ENCODE measurements at places on chromosomes 13 and 19.

- no peak for DNase-seq
Observed at GRCh38 chr19:45772130-45772840, 3.2 kb upstream of the SIX5 start.

- peak; percentile 79 for DNase-seq
Observed at GRCh38 chr19:48874303-48875135, 2.3 kb downstream of the PPP1R15A start.

DNA sequence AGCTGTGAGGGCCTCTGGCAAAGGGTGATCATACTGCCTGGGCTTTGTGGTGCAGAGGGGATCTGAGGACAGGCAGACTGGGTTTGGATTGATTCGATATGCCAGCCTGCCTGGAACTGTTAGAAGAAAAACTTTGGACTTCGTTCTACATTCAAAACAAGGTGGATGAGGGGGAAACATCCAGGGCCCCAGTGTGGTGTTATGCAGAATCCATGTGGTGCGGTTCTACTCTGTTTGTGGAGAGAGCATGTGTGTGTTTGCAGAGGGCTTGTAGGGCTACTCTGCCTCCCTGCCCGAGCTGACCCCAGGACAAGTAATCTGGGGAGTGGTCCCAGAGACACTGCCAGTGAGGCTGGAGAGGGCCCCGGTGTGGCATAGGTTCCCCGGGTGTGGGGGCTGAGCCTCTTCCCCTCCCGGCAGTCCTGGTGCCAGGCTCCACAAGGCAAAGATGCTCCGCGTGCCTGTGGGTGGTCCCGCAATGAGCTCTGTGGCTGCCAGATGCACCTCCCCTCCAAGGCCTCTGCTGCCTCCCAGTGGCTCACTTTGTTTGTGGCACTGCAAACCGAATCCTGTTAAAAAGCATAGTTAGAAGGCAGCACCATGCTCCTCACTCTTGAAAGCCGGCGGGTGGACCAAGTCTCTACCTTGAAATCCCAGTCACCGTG, 22.3 kb upstream of the TFDP1 start:
- peak; percentile 68 for DNase-seq

DNA sequence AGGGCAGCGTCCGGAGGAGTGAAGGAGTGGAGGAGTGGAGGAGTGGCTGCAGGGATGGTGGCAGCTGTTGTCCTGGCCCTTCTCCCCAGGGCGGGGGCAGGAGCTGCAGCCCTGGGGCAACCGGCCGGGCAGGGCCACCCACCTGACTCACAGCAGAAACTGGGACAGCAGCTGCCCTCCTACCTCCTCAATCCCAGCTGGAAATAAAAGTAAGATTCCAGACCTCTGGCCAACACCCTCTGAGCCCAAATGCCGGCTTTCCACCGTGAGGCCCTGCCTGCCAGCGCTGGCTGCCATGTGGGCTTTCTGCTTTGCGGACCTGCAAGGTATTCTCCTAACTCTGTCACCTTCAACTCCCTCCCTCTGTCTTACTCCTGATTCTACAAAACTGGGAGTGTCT, 3.3 kb upstream of the CLPP start:
- DNase-seq = no peak

- DNase-seq = peak; percentile 4
Observed at GRCh38 chr13:95301968-95302393, 730 bp upstream of the ABCC4 start.

- no peak for DNase-seq
Observed at GRCh38 chr19:48819366-48819816, 8.6 kb upstream of the BCAT2 start.

DNA sequence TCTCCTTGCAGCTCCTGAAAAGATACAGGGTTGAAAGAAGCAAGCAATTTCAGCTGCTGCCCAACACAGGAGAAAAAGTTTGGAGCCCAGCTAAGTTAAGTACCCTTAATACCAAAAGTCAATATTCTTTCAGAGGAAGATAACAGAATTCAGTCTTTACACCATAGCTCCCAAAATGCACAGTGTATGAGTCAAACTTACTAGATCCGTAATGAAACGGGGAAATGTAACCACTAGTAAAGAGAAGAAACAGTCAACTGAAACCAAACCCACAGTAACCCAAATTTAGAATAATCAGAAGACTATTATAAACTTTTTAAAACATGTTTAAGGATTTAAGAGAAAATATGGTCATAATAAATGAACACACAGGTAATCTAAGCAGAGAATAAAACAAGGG, 45.2 kb downstream of the SUCLA2 start:
- no peak for DNase-seq

- DNase-seq = no peak
Observed at GRCh38 chr19:2112516-2113320, 16.0 kb downstream of the IZUMO4 start.

DNA sequence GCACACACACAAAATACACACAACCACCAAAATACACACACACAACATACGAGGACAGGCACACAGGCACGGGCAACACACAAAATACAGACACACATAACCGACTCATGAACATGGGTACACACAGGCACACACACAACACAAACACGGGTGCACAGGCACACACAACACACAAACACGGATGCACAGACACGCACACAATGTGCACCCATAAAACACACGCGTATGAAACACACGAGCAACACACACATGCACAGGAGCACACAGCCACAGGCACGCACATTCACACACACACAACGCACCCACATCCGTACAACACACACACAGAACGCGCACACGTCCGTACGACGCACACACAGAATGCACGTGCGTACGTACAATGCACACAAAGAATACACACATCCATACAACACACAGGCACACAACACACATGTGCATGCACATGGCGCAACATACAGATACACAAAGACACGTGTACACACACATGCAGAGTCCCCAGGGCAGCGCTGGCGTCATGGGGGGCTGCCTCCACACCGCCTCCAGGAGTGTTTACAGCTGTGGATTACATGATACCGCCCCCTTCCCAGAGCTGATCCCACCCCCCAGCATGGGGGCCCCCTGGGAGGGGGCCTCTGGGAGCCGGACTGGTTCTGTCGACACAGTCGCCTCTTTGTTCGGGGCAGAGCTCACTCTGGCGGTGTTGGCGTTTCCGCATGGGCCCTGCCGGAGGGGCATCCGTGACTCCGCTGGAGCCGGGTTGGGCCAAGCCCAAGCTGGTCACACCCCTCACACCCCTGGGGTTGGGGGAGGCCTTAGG, 2.9 kb downstream of the SBNO2 start:
- no peak for DNase-seq

GRCh38 chr13:20968745-20969144, 66.2 kb upstream of the XPO4 start:
- DNase-seq = no peak

DNA sequence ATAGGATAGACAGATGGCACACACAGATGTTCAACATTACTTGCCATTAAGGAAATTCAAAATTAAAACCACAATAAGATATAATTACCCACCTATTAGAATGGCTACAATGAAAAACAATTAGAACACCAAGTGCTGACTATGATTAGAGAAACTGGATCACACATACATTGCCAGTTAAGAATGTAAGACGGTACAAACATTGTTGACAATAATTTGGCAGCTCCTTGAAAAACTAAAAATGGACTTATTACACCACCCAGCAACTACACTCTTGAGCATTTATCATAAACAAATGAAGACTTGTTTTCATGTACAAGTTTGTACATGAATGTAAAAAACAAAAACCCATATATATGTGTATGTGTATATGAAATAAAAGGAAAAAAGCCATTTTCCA, 13.7 kb downstream of the ZNF461 start:
- DNase-seq = no peak

Data from stimulated activated effector memory CD8-positive, alpha-beta T cell treated with anti-CD3 and anti-CD28 coated beads, Interleukin-12 subunit alpha, Interleukin-12 subunit beta, amount 100 ng/mL, for 72 hours (primary cell).